ENCODE measurements at places on chromosomes 3 and 15.

GRCh38 chr15:71610728-71611552, 199.4 kb upstream of the NR2E3 start:
- DNase-seq, result no peak

DNA sequence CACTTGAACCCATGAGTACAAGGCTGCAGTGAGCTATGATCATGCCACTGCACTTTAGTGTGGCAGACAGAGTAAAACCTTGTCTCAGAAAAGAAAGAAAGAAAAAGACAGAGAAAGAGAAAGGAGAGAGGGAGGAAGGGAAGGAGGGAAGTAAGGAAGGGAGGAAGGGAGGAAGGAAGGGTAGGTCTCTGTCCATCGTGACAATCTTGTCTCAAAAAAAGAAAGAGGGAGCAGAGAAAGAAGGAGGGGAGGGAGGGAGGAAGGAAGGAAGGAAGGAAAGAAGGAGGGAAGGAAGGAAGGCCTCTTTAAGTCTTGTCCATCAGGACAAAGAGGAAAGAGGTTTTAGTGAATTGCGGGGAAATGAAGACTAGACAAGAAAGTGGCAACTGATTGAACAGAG, 122.2 kb downstream of the ETFA start:
- no peak for DNase-seq

DNA sequence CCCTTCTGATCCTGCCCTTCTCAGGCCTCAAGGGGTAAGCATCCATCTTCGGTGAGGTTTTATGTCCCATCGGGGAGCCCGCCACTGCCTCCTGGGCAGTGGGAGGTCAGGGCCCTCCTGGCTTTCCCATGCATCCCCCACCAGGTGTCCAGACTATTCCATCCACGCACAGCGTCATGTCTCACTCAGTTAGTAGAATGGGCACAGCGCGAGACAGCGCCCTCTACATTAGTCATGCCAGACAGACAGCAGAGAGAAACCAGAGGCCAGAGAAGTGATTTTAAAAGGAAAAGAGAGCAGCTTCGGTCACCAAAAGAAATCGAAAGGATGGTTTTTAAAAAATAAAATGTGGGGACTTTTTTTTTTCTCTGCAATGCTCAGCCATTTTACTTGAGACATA, 49.8 kb downstream of the ZDHHC3 start:
- no peak for DNase-seq

DNA sequence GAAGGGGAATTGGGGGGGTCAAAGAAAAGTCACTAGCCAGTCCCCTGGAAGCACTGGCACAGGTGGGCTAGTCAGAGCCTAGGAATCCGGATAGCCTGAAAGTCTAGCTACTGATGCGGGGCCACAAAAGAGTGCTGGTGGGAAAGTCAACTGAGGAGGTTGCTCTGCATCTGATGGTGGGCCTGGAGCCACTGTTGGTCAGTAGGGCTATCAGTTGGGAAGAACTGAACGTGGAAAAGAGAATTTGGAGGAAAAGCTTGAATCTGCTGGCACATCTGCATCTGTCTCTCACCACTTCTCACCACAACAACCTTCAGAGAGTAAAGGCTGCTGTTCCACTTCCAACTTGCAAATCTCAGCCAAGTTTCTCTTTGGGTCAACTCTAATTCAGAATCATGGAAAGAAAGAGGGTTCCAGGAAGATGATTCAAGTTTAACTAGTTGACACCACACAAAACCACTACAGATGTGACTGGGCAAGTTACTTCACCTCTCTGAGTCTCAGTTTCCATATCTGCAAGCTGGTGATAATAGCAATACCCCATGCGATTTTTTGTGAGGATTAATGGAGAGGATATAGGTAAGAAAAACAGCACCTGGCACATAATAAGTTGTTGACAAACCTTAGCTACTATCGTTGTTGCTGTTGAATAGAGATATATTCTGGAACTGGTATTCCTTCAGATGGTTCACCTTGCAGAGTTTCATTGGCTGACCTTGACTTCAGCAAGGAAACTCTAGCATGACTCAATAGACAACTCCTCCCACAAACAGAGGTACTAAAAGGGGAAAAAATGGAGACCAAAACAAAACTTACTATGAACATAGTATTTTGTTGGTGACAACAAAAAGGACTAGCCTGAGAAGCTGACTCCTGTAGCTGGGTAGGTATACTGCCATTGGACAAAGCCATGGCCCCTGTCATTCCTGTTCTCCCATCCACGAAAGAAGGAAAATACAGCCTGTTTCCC, 280.2 kb upstream of the STT3B start:
- DNase-seq, result no peak

GRCh38 chr3:116896116-116896515, 186.5 kb downstream of the TUSC7 start:
- DNase-seq, result no peak
